ENCODE measurements at places on chromosomes 12 and 14.

- no peak for DNase-seq
Measured at GRCh38 chr12:45839917-45840316, 110.4 kb downstream of the ARID2 start.

DNA sequence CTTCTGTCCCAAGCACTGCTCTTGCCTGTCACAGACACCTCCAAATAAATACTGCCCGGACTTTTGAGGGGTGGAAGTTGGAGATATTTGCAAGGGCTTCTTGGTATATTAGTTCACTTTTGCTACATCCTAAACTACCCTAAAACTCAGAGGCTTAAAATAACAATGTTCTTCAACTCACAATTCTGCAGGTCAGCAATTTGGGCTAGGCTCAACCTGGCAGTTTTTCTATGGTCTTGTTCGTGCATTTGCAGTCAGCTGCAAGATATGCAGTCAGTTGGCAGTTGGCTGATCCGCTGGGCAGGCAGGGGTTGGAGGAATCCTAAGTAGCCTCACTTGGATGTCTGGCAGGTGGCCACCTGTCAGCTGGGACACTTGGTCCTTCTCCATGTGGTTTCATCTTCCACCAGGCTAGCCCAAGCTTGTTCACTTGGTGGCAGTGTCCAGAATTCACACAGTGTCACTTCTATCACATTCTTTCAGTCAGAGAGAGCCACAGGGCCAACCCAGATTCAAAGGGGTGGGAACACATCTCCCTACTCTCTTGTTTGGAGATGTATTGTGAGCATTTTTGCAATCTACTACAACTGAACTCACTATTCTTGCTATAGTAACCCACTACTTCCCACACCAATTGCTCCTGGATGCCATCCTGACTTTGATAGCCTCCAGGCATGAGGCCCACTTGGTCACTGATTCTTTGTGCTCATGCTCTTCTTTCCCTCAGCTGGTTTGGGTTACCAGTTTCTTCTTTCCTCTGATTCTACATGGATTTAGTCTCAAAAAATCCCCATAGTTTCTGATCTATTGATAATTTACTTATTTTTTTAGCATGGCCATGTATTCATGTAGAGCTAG lies 27.8 kb upstream of the CAPRIN2 start:
- DNase-seq: no peak

GRCh38 chr14:100015251-100015655 lies 50.0 kb upstream of the EVL start:
- DNase-seq: no peak

DNA sequence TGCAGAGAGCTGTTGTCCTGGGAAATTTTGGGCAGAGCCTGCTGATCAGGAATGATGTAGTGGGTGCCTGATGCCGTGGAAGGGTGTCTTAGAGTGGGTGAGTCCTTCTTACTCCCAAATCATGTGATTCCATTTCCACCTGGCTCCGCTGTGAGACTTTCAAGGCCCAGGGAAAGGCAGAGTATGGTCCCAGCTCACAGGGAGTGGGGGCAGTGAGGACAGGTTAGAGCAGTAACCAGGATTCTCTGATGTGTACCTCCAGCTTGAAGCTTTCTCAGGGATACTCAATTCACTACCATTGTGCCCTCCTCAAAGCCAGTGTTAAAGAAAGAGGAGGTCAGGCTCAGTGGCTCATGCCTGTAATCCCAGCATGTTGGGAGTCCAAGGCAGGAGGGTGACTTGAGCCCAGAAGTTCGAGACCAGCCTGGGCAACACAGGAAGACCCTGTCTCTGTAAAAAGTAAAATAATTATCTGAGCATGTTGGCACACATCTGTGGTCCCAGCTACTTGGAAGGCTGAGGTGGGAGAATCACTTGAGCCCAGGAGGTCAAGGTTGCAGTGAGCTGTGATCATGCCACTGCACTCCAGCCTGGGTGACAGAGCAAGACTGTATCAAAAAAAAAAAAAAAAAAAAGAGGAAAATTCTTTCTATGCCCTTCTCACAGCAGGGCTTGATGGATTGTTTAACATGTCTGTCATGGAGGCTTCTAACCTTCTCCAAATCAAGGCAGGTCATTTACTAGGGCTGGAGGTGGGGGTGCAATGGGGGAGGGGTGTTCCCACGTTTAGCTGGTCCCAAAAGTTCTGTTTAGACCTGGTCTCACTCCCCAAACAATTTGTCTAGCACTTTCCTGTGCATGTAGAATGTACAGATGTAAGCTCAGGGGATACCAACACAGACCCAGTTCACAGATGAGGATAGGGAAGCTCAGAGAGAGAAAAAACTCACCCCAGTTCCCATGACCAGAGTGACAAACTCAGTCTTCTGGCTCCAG lies 12.5 kb upstream of the IQSEC3 start:
- DNase-seq: no peak

DNA sequence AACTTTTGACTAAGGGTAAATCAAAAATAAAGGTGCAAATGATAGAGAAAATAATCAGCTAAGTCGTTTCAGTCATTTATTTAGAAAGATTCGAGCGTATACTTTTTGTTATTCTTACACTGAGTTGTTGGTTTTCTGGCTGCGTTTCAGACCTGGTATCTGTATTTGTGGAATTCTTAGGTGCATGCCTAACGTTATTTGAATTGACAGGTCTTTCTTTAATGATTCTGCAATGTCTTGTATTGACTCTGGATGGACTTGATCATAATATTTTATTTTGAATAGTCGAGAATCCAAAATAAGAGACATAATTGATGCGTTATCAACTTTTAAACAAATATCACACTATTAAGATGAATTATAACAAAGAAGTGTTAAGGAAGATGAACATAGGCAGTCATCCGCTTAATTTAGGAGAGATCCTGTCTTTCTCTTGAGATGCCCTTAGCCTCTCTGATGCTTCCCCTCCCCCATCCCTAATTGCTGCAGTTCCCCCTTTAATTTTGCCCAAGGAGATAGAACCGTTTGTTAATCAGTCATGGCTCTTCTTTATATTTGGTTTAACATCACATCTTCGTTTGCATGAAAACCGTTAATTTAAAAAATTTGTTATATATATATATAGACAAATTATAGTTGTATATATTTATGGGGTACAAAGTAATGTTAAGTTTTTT lies 1.8 kb downstream of the ALX1 start:
- no peak for DNase-seq

GRCh38 chr12:33000016-33000415 lies 103.4 kb upstream of the PKP2 start:
- no peak for DNase-seq

GRCh38 chr12:116818341-116818856 lies 62.8 kb downstream of the HRK start:
- no peak for DNase-seq

- no peak for DNase-seq
Measured at GRCh38 chr12:97938031-97938430, 475.4 kb downstream of the RMST start.

- no peak for DNase-seq
Measured at GRCh38 chr14:96851694-96852381, 54.7 kb downstream of the VRK1 start.

DNA sequence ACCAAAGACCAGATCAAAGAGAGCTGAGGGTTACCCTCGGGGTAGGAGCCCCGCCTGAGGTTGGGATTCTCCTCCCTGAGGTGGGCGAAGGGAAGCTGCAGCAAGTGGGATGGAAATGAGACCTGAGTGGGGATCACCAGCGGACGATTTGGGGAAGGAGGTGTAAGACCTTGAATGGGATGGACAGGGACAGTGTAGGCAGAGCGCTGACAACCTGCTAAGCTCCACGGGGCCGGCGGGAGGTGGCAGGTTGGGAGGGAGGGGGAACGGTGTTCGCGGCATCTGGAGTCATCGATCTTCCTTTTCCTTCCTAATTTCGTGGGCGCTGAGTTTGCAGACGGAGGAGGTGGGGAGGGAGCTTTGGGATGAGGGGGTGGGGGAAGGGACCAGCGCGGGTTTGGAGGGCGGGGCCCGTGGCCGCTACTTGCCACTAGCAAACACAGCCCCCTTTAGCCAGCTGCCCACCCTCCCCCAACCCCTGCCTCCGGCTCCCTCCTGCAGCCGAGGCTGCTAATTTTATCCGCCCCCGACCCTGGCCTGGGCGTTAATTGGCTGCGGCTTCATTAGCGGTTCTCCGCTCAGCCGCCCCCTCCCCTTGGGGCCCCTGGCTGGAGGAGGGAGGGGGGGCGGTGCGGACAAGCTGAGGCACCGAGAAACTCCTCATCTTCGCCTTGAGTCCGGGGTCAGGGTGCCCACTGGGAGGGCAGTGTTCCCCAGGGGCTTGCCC lies 2.8 kb upstream of the SHMT2 start:
- no peak for DNase-seq
